H4 (cell line): ENCODE measurements at places on chromosomes 2 and 18. TPM values are rescaled to one million over a fixed set of nuclear protein-coding genes. Genes with fewer than 3 reads are reported as not detected.

DNA sequence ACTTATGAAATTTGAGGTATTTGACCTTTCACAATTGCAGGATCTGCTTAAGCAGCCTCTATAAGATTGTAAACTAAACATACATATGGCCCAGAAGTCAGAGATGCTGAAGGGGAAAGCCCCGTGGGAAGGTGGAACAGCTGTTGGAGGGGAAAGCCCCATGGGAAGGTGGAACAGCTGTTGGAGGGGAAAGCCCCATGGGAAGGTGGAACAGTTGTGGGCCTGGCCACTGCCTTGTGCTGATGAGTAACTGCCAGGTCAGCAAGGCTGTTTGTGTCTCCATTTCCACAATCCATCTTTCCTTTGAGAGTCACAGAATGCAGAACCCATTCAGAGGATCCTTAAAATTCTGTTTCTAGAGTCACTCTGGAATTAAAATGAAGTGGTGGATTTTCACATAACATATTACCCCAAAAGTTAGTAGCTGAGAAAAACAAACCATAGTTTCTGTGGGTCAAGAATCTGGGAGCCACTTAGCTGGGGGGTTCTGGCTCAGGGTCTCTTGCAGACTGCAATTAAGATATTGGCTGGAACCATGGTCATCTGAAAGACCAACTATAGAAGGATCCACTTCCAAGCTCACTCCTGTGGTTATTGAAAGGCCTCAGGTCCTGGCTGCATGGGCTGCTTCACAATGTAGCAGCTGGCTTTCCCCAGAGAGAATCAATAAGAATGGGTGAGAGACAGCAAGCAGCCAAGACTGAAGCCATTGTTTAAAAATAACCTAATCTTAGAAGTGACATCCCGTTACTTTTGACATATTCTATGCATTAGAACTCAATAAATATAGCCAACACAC lies 86.6 kb upstream of the CAVIN2 start:
- no peak for DNase-seq

- no peak for DNase-seq
Observed at GRCh38 chr2:226407135-226407534, 392.5 kb downstream of the IRS1 start.

GRCh38 chr2:173087793-173088496 lies 12.3 kb downstream of the MAP3K20 start:
- peak; percentile 47 for DNase-seq

- DNase-seq: no peak
Observed at GRCh38 chr2:65081232-65081685, 25.0 kb downstream of the CEP68 start.

DNA sequence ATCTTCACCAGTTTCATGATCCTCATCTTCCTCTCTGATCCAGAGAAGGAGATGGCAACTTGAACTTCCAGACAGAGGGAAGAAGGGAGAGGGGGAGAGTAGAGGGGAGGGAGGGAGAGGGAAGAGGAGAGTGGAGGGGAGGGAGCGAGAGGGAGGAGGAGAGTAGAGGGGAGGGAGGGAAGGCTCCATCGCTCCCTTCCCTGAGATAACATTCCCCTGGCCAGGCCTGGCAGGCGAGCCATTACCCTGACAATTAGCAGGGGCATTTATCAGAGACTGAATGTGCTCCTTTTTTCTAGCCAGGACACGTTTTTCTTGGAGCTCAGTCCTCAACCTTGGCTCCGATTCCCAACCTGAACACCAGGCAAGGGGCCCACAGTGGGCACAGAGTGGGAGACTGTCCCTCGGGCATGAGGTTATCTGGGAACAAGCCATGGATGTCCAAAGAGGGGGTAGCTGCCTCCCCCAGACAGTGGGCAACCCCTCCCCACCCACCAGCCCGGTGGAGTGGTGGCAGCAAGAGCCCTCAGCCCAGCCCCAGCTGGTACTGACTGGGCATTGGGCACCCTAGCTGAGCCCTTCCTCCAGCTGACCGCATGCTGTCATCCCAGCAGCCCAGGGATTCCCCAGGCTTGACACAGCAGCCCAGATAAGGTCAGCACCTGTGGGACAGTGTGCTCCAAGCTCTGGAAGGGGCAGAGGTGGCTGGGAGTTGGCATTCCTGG lies 81.8 kb downstream of the TNS1 start:
- no peak for DNase-seq

DNA sequence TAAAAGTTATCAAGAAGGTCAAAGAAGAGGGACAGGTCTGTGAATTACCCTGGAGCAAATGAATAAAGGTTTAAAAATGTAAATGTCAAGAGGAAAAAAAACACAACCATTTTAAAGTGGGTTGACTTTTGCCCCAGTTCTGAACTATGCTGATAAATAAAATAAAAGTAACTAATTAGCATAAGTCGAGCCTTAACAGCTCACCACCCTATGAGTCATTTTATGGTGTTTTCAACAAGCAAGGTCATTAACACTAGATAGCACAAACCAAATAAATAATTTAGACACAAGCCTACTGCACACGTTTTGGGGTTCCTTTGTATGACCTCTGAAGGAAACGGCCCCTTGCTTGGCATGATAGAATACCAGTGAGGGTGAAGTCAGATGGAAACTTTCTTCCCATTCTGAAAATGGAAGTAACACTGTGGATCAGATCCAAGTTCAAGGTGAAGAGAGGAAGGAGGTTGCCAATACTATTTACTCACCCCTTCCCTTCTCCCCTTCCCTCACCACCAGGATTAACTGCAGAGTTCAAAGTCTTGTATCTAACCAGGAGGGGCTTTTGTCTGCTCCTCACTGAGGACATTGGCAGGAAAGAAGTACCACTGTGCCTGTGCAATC lies 380.0 kb upstream of the ACVR2A start:
- no peak for DNase-seq

DNA sequence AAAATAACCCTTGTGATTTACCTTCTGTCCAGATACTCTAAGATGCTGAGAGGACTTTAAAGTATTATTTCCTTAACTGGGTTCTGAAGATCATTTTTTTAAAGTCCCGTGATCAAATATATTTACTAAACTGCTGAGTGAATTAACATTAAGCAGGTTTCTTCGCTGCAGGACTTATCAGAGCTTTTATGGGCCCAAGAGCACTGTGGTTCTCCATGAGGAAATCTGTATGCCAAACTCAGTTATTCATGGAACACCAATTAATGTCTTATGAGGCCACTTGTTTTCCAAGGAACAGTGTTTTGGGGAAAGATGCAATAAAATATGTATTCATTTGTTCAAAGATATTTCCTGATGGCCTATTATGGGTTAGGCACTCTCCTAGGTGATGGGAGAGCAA lies 80.1 kb upstream of the ATG16L1 start:
- no peak for DNase-seq

DNA sequence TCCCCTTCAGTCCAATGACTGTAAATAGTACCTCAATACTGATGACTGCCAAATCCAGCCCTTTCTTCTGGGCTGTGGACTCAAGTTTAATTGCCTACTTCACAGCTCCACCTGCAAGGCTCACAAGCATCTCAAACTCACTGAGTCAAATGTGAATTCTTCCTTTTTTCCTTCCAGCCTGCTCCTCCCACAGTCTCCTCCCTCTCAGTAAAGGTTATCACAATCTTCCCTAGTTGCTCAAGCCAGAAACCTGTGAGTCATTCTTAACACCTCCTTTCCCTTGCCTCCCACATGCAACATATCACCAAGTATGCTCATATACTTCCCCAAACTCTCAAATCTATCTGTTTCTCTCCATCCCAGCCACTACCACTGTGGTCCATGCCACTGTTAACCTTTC lies 3.7 kb upstream of the MFSD6 start:
- no peak for DNase-seq

DNA sequence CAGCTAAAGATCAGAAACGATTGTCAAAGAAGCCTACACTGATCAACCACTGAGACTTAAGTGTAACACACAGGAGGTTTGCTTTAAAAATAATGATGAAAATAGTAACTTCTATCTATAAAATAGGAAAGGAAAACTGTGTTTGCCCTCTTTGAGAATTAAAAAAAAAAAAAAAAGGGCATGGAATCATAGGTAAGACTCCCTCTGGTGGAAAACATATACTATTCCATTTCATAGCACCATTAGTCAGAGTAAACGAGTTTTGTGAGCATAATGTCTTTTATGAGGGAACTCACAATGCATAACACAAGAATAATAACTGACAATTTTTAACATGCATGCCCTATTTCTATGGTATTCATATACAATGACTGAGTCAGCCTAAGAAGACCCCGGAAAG lies 36.3 kb downstream of the SLC35F5 start:
- peak; percentile 21 for DNase-seq

- no peak for DNase-seq
Observed at GRCh38 chr2:16130906-16131400, 190.6 kb downstream of the MYCN start.

DNA sequence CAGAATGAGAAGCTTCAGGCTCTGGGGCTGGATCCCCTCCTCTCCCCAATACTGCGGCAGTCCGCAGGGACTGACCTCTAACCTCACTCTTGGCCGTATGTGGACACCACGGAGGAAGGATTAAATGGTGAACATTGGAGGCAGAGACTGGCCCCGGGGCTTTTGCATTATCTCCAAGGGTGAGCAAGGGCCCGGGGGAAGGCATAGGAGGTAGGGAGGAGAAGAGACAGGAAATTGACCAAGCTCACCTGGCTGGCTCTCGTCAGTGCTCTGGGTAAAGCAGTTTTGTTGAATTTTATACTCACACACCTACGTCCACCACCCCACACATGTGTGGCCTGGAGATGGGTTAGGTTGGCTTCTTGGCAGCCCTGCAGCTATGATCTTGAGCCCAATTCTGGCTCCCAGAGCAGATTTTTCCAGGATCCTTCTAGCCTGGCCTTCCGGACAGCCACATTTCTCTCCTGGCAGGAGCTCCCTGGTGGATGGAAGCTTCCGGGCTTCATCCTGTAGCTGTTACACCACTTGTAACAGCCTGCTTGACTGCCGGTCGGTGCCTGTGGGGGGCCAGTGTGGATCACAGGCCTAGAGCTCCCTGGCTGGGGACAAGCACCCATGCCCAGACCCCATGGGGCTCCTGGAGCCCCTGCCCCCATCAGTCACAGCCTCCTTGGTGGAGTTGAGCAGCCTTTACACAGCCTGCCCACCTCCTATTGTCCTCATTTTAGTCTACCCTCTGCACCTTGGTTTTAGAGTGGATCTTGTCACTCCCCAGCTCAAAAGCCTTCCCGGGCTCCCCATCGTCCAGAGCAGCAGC lies 7.6 kb downstream of the ITM2C start:
- DNase-seq: no peak

DNA sequence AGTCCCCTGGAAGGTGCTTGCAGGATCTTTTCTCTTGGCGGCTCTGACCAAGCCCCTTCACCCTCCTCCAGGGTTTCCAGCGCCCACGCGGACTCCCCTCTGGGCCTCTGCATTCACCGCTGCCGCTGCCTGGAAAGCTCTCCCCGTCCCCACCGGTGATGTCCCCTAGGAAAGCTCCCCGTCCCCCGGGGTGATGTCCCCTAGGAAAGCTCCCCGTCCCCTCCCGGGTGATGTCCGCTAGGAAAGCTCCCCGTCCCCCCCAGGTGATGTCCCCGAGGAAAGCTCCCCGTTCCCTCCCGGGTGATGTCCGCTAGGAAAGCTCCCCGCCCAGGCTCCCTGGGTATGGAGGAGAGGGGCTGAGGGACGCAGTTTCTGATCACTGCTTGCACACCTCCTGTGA lies 27.9 kb downstream of the ZAP70 start:
- no peak for DNase-seq

DNA sequence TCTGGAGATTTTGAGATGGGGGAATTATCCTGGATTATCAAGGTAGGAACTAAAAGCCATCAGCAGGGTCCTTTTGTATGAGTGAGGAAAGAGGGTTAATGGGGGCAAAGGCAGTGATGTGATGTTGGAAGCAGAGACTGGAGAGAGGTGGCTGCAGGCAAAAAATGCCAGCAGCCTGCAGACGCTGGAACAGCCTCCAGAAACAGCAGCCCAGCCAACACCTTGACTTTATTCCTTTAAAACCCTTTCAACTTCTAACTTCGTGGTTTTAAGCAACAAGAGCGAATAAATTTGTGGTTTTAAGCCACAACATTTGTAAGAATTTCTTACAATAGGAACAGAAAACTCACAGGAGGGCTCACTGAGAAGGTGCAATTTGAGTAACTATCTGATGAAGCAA lies 523.1 kb upstream of the HS6ST1 start:
- DNase-seq: no peak

DNA sequence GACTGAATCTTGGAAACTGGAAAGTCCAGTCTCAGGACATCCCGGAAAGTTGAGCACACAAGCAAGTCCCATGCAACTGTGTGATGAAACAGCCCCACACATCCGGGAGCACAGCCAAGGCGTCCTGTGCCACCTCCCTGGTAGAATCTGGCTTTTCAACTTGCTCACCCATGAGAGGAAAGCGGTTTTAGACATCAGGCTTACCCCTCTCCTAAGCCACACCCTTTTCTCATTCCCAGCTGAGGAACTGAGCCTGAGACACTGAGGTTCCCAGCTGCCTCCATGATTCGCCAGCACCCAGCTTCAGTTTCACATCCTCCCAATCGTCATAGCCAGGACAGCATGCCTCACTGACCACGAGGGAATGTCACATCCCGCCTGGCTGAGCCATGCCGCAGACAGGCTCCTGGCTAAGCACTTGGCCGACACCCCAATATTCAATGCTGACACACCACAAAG lies 60.3 kb downstream of the STEAP3 start:
- peak; percentile 93 for DNase-seq

- no peak for DNase-seq
Observed at GRCh38 chr2:200423541-200423940, 86.3 kb downstream of the KCTD18 start.

GRCh38 chr2:18803141-18803939 lies 214.0 kb upstream of the NT5C1B start:
- DNase-seq: no peak

DNA sequence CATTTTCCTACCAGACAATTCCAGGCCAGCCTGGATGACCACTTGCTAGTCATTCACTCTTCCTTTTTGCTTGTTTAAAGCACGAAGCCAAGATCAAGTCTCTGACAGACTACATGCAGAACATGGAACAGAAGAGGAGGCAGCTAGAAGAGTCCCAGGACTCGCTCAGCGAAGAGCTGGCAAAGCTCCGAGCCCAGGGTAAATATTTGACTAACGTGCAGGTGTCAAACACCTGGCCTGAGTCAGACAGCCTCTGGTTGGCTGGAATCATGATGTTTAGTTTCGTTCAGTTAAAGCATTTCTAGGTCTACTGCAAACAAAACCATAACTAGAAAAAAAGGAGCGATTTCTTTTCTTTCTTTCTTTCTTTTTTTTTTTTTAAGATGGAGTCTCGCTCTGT lies 44.2 kb upstream of the LYPD6B start:
- DNase-seq: no peak

Gene IL1A
- total RNA-seq: 0.06 TPM in 1 of 2 replicates, not detected in the other

Gene VSNL1
- 0.12 and 2.1 TPM in 2 replicates for total RNA-seq

Gene KIAA2012
- total RNA-seq: not detected in 2 replicates

Gene LMAN1
- 137 and 169 TPM in 2 replicates for total RNA-seq

Gene VWC2L
- total RNA-seq: not detected in 2 replicates

Gene FKBP1B
- total RNA-seq: 0.58 TPM in 1 of 2 replicates, not detected in the other

Gene MC4R
- total RNA-seq: 0.14 and 0.45 TPM in 2 replicates

Gene ZEB2
- 14.4 and 17.0 TPM in 2 replicates for total RNA-seq

Gene SLC4A5
- total RNA-seq: 0.02 and 0.23 TPM in 2 replicates

Gene STARD6
- total RNA-seq: not detected in 2 replicates

Gene SMYD1
- total RNA-seq: not detected in 2 replicates

Gene SCN9A
- total RNA-seq: 3.3 and 3.9 TPM in 2 replicates

Gene KATNAL2
- total RNA-seq: 6.7 and 6.8 TPM in 2 replicates
